ENCODE measurements at places on chromosomes 12 and 14.
A peak's percentile ranks its signal among the peaks of the same experiment; 100 is the strongest.

- DNase-seq = no peak
These were observed 29.1 kb downstream of the APPL2 start for GRCh38 chr12:105206686-105207374.

DNA sequence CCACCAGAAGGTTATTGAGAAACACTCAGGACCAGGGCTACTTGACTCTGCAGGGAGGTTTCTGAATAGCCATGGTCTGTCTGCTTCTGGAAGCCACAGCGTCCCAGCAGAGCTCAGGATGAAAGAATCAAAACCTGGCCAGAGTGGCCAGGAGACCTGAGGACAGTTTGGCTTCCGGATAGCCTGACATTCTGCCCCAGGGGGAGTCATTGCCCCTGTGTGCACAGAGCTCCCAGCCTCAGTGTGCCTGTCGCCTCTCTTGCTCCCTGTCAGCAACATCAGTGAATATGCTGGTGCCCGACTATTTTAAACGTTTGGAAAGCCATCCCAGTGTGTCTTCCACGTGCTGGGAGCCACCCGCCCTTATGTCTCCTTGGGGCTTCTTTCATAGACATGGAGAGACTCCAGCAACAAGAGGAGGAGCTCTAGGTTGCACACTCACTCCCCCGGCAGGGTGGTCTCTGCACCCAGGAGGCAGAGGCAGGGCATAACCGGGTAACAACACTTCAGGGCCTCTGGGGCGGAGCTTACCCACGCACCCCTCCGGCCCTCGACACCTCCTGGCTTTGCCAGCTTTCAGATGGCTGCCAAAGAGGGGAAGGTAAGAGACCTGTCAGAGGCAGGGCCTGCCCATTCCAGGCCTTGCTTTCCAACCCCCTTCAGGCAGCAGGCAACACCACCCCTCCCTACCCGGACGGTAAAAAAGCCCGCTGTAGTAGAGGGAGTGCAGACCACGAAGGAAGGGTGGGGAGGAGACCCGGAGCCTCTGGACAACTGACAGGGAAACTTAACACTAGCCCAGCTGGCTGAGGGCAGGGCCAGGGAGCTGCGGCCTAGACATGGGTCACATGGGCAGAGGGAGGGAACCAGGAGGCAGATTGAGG lies 19.0 kb upstream of the SLC6A12 start:
- DNase-seq = no peak

DNA sequence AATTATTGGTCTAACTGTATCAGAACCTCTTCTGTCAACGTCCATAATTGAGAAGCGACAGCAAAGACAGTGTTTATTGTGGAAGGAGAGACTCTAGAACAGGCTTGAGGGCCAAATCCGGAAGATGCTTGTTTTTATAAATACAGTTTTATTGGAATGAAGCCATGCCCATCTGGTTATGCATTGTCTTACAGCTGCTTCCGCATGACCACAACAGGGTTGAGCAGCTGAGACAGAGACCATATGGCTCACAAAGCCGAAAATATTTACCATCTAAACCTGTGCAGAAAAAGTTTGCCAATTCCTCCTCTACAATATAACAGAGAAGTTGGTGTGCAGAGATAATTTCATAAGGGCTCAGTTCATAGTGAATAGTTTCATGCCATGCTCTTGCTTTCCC lies 24.5 kb downstream of the PRKAB1 start:
- DNase-seq = no peak

DNA sequence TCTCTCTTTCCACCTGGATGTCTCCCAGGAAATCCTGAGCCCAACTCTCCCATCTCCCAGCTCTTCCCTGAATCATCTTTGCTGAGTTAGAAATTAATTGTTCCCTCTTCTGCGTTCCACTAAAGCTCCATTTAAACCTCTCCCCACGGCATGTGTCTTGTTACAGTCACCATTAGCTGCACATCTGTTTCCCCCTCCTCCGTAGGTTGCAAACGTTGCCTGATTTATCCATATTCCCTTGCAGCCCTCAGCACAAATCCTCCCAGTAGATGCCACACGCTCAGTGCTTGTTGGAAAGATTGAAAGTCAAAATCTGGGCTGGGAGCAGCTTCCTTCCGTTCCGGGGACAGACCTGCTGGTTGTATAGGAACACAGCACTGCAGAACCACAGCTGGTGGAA lies 90.4 kb downstream of the SLC24A4 start:
- DNase-seq = no peak

DNA sequence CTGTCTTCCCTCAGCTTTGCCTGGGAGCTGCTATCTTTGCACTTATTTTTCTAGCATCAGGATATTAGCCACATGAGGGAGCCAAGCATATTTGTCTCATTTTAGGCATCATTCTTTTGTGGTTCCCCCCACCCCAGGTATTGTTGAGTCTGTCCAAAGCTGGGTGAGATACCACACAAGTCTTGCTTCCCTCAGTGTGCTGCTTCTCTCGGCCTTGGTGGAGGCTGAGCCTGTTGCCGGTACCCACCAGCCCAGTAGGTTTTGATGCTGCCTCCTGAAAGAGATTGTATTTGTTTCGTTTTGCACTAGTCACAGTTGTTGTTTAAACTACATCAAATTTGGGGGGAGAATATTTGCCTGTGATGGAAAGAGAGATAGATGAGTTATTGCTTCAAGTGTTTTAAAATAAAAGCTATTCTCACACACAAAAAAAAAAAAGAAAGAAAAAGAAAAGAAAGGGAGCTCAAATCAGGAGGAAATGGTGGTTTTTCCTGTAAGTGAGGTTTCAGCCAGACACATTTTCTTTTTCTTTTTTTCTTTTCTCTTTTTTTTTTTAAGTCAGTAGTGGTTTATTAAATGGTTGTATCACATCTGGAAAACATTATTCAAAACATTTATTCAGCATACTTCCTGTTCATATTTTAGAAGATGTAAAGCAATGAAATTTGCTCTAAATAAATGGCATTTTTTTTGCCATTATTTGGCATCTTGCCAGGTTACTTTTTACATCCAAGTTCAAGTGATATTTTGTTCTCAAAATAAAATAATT lies 58.5 kb downstream of the SLC4A8 start:
- DNase-seq = no peak

DNA sequence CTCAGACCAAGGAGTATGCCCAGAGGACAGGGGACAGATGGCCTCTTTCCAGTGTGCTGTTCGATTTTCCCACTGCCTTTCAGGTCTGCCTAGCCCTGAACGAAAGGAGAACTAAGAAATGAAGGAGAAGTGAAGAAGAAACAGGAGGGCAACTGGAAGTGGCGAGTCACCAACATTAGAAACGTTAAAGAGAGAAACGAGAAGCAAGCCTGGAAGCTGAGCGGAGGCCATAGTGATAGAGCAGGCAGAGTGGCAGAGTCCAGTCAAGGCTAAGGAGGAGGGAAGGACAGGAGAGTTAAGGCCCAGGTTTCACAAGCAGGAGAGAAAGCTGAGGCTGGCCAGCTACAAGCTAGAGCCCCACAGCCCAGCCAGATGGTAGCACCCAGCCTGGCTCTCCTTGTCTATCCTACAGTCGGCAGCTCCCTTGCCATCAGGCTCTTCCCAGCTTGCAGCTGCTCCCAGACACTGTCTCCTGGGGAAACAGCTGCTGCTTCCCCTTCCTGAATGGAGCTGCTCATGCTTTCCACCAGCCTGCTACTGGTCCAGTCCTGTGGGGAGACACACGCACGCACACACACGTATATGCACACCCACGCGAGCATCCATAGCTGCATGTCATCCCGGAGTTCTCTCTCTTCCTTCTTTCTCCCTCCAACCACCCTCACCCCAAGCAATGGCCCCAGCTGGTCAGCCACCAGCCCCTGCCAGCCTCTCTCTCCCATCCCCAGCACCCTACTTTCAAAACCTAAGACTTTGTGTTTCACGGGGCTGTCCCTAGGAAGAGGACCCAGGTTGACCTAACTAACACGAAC lies 139.7 kb upstream of the CCND2 start:
- no peak for DNase-seq

DNA sequence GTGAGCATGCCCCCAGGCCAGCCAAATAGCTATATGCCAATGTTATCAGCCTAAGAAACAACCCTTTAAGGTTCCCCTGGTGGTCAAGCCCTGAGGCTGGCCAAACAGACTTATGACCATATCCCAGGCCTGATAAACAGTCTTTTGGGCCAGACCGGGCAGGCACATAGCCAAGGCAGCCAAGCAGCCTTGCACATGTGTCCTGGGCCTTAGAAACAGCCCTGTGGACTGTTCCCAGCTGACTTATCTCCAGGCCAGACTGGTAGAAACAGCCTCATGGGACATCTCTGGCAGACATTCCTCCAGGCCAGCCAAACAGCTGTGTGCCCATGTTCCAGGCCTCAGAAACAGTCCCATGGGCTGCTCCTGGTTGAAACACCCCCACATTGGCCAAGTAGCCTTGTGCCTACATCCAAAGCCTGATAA lies 295.0 kb upstream of the MGAT4C start:
- no peak for DNase-seq

- no peak for DNase-seq
These were observed 222.4 kb downstream of the PAX9 start for GRCh38 chr14:36884049-36884448.

GRCh38 chr14:63178912-63179311 lies 25.3 kb upstream of the RHOJ start:
- no peak for DNase-seq

GRCh38 chr14:46250113-46250703 lies 401.4 kb downstream of the RPL10L start:
- DNase-seq = no peak

GRCh38 chr12:24360057-24360456 lies 410.6 kb upstream of the SOX5 start:
- DNase-seq = no peak

DNA sequence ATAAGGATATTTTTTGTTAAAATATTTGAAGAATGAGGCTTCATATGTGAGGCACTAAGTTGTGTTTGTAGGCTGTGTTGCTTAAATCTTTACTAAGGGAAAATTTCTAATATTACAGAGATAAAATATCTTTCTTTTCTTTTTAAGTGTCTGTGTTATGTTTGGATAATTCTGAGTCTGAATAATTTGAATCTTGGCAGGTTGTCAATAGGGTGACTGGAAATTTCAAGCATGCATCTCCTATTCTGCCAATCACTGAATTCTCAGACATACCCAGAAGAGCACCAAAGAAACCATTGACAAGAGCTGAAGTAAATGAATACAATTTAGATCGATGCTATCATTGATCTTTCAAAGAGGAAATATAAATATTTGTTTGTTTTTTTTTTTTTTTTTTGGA lies 29.4 kb downstream of the TMPO start:
- DNase-seq = no peak

DNA sequence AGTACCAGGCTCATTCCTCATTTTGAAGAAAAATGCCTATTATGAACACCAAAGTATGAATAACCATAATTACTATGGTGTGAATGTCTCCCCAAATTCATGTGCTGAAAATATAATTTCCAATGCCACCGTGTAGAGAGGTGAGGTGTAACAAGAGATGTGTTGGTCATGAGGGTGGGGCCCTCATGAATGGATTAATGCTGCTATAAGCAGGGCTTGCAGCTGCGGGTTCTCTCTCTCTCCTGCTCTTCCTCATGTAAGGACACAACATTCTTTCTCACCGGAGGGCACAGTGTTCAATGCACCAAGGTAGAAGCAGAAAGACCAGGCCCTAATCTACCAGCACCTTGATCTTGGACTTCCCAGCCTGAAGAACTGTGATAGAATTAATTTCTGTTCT lies 70.0 kb downstream of the TMTC1 start:
- no peak for DNase-seq

- DNase-seq = no peak
These were observed 57.1 kb downstream of the TNFAIP2 start for GRCh38 chr14:103180331-103180730.

- DNase-seq = no peak
These were observed 28.1 kb upstream of the SINHCAF start for GRCh38 chr12:31353750-31354708.

- no peak for DNase-seq
These were observed 296.6 kb upstream of the RTL1 start for GRCh38 chr14:101200008-101200649.

GRCh38 chr14:42855085-42855484 lies 1248.4 kb downstream of the LRFN5 start:
- no peak for DNase-seq

GRCh38 chr14:58200480-58200841 lies 512 bp downstream of the ACTR10 start:
- DNase-seq = peak; percentile 6

GRCh38 chr12:117914686-117915085 lies 54.1 kb downstream of the KSR2 start:
- DNase-seq = no peak

DNA sequence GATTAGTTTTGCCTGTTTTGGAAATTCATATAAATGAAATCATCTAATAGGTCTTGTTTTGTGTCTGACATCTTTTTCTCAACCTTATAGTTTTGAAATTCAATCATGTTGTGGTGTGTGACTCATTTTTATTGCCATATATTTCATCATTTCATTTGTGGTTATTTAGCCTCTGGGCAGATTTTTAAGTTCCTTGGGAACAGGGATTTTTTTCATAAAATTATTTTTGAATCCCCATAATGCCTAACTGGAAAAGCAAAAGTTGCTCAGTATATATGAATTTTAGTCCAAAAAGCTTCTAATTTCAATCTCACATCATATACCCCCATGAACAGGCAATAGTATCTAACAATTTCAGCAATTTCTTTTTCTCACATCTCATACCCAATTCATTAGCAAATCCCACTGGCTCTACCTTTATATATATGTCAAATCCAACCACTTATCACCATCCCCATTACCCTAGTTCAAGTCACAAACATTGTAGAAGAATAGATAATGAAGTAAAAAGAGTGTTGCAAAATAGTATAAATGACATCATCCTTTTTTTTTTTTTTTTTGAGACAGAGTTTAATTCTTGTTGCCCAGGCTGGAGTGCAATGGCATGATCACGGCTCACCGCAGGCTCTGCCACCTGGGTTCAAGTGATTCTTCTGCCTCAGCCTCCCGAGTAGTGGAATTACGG lies 2.6 kb upstream of the OR6J1 start:
- DNase-seq = no peak

DNA sequence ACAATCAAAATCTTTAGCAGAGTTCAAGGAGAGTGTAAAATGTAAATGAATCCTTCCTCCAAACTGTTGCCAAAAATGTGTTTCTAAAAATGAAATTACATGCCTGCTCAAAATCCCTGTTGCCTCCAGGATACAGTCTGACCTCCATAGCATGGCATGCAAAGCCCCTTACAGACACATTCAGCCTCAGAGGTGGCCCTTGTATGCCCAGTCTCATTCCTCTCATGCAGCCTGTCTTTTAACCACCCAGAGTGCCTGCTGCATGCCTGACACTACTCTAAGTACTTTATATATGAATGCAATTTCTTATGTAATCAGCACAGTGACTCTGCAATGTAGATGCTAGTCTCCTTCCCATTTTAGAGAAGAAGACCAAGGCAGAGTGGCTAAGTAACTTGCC lies 24.4 kb upstream of the PTPRQ start:
- no peak for DNase-seq

DNA sequence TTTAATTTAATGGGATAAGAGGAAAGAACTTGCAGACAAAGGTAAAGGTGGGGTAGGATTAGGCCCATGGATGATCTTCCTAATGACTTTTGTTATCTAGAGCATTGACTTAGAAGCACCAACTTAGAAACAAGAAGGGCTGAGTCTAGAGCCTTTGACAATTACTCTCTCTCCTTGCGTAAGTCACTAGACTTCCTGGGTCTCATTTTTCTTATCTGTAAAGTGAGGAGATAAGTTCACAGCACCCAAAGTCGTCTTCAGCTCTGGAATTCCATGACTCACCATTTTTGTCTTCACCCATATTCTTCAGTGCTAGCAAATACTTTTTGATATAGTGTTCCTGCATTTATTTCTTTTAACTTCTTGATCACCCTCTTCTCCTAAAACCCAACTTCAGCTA lies 75.7 kb downstream of the SSPN start:
- no peak for DNase-seq
